CD8-positive, alpha-beta memory T cell (primary cell): ENCODE measurements at places on chromosomes 5 and 9.

GRCh38 chr5:24272741-24273140 lies 372.0 kb downstream of the CDH10 start:
- DNase-seq: no peak

GRCh38 chr5:117880932-117881331 lies 1107.4 kb downstream of the DTWD2 start:
- no peak for DNase-seq

DNA sequence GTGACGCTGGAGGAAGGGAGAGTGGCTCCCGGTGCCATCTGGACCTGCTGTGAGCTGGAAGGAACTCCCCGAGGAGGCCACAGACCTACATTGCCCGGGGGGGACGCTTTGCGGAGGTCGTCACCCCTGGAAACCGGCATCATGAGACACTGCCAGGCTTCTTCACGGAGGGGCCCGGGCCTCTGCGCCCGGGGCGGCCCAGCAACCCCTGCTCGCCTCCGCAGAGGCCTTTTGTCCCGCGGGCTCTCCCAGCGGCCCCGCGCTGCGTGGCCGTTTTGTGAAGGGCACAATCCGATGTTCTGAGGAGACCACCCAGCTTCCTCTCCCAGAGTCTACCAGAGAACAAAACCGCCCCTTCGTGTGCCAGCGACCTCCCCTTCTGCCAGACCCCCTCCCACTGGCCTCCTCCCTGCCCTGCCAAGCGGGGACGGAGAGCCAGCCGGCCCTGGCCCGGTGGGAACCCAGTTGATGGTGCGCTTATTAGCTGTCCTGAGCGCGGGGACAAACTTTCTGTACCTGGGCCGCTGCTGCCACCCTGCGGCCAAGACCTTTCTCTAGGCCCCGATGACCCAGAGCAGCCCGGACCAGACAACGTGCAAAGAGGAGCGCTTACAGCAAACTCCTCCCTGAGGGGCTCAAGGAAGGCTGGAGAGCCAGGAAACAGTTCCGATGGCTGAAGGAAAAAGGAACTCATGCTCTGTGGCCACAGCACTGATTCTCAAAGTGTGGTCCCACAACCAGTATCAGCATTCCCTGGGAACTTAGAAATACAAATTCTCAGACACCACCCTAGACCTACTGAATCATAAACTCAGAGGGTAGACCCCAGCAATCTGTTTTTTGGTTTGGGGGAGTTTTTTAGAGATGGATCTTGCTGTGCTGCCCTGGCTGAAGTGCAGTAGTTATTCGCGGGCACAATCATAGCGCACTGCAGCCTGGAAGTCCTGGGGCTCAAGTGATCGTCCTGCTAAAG lies 86.7 kb downstream of the SLC1A3 start:
- DNase-seq: no peak

- DNase-seq: no peak
Measured at GRCh38 chr5:134813827-134814226, 31.9 kb upstream of the C5orf24 start.

- DNase-seq: no peak
Measured at GRCh38 chr5:34034534-34035327, 8.3 kb downstream of the C1QTNF3 start.

DNA sequence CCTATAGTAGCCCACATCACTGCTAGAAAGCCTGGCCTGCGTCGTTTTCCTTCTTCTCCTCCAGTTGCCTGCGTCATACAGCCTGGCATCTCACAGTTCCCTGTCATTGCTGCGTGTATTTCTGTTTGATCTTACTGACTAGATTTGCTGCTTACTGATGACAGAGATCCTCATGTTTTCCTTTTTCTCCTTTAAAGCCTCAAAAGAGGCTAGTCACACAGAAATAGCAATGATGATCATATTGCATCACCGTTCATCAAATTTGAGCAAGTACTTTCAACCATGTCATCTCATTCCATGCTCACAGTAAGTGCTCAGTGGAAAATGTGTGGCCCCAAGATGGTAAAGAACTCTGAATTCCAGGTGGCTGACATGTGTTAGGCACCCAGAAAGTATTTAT lies 76.8 kb downstream of the MVB12B start:
- DNase-seq: no peak

DNA sequence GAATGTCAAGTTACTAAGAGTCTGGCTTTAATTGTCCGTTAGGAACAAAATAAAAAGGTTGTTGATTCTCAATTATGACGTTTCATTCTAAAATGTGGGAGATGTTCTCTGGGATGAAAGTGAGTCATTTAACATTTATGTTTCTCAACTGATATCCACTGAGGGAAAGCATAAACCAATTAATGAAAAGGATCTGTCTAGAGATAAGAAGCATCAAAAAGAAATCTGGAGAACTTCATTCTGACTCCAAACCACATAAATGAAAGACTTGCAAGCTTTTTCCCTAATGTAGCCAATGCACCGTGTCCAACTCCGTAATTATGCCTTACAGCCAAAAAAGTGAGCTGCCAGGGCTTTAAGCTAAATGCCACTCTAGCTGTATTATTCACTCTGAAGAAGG lies 654.2 kb downstream of the TLE1 start:
- DNase-seq: no peak

DNA sequence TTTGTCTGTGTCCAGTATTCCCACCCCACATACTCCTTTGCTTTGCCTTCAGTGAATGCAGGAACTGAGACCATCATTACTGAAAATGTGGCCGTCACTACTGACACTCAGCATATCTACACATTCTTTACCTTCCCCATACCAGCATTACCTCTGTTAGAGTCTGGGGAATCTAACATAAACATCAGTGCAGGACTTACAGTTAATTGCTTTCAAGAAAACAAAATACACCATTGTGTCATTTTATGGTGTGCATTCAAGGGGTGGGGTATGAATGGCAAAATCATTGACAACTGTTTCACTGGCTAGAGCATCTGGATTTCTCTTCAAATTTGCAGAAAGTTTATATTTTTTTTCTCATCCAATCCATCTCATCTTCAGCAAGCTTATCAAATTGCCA lies 731.4 kb upstream of the RIOK2 start:
- DNase-seq: no peak

DNA sequence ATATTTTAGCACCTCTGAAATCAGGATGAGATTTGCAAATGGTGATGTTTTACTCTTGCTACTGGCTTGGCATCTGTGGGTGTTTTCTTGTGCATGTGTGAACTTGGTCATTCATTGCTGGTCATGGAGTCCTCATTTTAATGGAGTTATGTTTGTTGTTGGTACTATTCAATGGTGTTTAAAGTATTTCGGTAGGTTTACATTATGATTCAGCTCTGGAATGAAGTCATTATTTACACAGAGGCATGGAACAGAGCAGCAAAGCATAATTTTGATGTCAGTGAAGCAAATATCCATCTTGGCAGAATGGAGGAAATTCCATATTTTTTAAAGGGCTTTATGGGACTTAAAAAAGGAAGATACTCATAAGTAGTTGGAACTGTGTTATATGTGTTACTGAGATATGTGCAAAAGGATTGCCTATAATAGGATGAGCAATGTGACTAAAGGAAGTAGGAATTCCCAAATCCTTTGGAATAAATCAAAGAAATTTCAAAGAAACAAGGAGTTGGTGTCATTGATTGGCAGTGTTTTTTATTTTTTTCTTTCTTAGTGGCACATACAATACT lies 147.4 kb downstream of the ACTBL2 start:
- DNase-seq: no peak

- DNase-seq: no peak
Measured at GRCh38 chr5:74595143-74595925, 45.2 kb downstream of the ENC1 start.

DNA sequence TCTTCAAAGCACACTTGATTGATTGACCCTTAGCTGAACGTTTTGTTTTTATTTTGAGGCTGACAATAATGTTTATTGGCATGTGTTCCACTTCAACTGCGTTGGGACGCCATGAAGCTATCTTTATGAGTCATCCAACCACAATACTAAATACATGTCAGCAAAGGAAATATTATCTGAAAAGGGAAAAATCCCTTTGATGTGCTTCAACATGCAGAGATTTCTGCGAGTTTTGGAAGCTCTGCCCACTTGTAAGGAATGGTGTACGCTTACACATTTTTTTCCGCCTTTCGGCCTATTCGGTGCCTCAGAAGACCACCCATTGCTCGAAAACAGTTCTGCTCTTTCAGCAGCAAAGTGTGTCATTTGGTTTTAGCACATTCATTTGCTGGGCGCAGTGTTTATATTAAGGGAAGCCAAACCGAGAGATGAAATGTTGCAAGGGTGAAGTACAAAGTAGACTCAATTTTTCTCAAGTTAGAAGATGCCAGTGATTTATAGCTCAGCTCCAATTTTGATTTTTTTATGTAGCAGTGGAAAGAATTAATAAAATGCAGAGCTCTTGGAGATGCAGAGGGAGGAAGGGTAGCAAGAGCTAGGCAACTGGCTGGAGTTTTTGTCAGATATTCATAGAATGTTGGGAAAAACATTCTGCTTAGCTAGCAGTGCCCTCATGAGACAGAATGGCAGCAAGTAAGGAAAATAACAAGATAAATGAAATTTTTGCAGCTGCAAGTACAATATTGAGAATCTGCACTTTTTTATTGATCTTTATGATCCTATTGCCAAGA lies 68.9 kb downstream of the PRDM6 start:
- no peak for DNase-seq

DNA sequence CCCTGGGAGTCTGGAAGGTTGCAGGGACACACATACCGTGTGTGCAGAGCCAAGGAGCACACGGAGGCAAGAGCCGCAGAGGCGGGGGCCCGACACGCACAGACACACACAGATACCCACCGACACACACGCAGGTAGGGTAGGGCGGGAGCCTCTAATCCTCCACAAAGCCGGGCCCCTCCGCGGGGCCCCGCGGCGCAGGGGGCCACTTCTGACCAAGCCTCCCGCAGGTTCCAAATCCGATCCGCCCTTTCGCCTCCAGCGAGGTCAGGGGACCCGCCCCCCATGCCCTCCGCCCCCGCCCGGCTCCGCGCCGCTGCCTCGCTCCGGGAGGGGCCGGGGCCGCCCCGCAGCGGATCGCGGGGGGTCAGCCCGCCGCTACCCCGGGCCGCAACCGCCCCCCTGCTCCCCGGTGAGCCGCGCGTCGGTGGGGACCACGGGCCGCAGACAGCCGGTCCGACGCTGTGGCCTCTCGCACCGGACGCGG lies 1.4 kb upstream of the LMX1B start:
- DNase-seq: no peak

GRCh38 chr5:133382661-133383579 lies 229.4 kb downstream of the FSTL4 start:
- no peak for DNase-seq

DNA sequence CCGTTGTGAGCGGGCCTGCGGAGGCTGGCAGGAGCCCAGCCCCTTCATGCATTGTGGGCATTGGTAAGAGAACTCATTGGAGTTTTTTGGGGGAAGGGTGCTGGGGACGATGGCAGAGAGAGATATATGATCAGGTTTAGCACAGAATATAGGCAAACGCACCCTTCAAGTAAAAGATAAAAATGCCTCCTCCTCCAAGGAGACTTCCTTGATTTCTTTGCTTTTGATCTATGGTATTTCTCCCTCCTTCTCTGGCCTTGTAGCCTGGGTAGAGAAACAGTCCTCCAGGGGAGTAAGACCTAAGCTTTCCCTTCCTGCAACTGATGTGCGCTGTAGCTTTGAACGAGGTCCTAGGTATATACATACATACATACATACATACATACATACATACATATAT lies 960 bp upstream of the PPARGC1B start:
- DNase-seq: no peak

- no peak for DNase-seq
Measured at GRCh38 chr9:35341585-35341984, 148.3 kb upstream of the RUSC2 start.

DNA sequence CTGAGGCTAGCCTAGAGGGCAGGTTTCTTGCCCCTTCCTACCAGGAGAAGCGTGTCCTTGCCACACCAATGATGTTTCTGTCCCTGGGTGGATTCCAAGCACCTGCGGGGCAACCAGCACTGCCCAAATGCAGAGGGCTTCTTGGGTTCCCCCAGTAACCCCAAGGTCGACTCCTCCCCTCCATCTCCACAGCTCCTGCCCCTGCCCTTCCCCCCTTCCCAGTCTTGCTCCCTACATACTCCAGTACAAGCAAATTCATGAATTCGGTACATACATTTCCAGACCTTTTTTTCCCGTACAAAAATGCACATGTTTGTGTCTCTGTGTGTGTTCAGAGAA lies 12.8 kb upstream of the JADE2 start:
- DNase-seq: no peak

- DNase-seq: no peak
Measured at GRCh38 chr9:89060790-89061189, 69.5 kb downstream of the S1PR3 start.

- no peak for DNase-seq
Measured at GRCh38 chr5:180334176-180334575, 19.0 kb downstream of the GFPT2 start.

- no peak for DNase-seq
Measured at GRCh38 chr5:171528036-171528435, 108.6 kb downstream of the FGF18 start.

DNA sequence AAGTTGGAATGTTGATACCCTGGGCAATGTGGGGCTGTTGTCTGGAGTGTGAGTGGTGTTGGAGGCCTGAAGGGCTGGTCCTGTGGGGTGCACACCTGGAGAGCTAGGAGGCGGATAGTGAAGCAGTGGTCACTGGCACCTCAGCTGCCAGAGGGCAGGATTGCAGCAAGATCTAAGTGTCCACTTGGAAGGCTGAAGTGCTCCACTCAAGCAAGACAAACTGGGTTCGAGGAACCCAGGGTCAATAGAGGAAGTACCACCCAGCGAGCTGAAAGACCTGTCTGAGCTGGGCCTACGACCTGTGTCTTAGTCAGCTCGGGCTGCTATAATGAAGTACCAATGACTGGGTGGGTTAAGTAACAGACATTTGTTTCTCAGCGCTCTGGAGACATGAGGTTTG lies 39.7 kb upstream of the TJP2 start:
- no peak for DNase-seq

GRCh38 chr5:108503986-108504385 lies 122.1 kb upstream of the FBXL17 start:
- no peak for DNase-seq

- DNase-seq: no peak
Measured at GRCh38 chr9:79812099-79812498, 240.3 kb downstream of the TLE4 start.

GRCh38 chr5:148725675-148726074 lies 71.3 kb upstream of the HTR4 start:
- DNase-seq: no peak

GRCh38 chr9:130286781-130287428 lies 21.3 kb downstream of the HMCN2 start:
- no peak for DNase-seq

- DNase-seq: no peak
Measured at GRCh38 chr5:2686321-2687124, 65.0 kb downstream of the IRX2 start.

- DNase-seq: no peak
Measured at GRCh38 chr9:19998823-19999455, 210.1 kb upstream of the SLC24A2 start.
